KBM-7 (cell line): ENCODE measurements at places on chromosomes 2 and 18.

DNA sequence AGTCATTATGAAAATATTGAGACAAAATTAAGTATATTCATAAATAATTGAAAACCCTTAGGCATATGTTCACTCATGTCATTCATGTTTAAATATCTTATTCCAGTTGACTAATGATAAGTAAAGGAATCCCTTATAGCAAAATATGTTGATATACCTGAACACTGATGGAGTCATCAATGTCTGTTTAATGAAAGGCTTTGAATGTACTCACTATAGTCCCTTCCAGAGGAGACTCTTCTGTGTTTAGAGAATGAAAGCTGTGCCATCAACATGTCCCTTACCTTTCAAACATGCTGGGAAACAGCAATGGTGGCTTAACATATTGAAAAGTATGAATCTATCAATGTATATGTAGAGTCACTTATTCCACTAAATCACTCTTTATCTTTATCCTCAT, 242.9 kb downstream of the KCNJ3 start:
- no peak for DNase-seq

DNA sequence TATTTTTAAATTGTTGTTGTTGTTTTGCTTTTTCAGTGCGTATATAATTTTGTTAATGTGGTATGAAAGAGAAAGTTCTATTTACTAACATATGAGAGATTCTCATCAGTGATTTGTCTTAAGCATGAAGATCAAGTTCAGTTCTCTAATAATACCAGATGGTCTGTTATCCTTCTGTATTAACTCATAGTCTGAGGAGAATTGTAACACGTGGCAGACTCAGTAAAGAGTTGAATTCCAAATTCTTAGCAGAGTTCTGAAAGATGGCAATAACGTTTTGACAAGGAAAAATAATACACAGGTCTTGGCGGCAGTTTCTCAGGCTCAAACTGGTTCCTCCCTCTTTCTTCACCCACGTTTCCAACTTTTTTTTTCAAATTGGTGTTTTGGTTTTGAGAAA, 17.2 kb upstream of the COL3A1 start:
- DNase-seq: no peak

DNA sequence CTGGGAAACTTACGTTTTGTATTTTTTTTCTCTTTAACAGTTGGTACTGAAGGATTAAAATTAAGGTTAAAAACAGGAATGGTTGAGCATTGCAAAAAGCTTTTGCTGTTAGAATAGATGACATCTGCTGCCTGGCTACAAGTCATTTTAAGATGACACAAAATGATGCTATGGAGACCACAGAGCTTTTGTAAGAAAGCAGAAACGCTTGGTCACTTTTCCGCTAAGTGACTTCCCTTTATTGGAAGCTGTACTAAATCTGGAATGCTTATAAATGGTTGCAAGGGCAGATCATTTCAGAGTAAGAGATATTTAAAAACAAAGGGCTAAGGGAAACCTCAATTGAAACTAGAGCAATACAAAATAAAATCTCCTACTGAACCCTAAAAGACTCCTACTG, 544.0 kb downstream of the STK39 start:
- no peak for DNase-seq

DNA sequence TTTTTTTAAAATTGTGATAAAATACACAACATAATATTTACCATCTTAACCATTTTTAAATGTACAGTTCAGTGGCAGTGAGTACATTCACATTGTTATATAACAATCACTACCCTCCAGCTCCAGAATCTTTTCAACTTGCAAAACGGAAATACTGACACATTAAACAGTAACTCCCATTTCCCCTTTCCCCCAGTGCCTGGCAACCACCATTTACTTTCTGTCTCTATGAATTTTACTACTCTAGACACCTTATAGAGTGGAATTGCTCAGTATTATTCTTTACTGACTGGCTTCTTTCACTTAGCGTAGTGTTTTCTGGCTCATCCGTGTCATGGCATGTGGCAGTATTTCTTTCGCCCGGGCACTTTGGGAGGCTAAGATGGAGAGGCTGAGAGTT, 32.6 kb downstream of the FASTKD2 start:
- peak; percentile 76 for DNase-seq

GRCh38 chr2:235749121-235749770, 255.4 kb downstream of the AGAP1 start:
- no peak for DNase-seq

DNA sequence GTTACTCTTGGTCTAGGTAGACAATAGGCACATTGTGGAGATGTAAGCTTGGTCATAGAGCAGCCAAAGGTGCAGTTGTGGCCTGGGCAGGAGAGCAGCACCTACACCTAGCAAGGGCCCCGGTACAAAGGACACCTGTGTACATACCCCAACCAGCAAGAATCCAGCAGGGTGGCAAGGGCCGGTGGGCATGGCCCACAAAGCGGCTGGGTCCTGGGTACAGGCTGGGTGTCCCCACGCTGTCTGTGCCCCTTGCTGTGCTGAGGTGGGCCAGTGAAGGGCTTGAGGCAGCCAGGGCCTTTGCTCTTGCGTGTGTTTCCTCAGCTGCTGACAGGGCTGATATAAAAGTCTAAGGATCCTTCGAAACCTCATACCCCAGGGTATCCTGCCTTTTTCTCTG, 501.8 kb downstream of the EIPR1 start:
- no peak for DNase-seq
